ENCODE measurements at places on chromosomes 1 and 21. TPM values are rescaled to one million over a fixed set of nuclear protein-coding genes. Genes with fewer than 3 reads are reported as not detected.

- no peak for DNase-seq
Observed at GRCh38 chr1:161013131-161013487, 7.8 kb downstream of the F11R start.

DNA sequence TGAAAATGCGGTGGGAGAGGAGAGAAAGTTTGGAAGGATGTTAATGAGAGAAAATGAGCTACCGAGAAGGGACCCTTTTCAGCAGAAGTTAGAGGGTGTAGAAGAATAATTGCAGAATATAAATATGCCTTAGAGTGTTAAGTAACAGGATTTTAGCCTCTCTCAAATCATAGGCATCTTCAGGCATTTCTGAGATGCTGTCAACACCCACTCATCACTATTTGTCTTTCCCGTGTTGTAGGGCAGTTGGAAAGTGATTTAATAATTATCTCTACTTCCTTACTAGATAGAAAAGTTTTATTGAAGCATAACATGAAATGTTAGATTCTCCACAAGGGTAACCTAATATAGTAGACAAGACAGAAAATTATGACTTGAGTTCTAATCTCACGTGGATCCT is 96.4 kb upstream of the RGS4 start:
- DNase-seq = no peak

The PRRC2C gene
- polyA plus RNA-seq = 153 TPM

The SUSD4 gene
- polyA plus RNA-seq = 19.2 TPM

The AGRN gene
- 223 TPM for polyA plus RNA-seq

The HES4 gene
- polyA plus RNA-seq = 13.8 TPM
